ENCODE measurements at places on chromosomes 4 and X.

DNA sequence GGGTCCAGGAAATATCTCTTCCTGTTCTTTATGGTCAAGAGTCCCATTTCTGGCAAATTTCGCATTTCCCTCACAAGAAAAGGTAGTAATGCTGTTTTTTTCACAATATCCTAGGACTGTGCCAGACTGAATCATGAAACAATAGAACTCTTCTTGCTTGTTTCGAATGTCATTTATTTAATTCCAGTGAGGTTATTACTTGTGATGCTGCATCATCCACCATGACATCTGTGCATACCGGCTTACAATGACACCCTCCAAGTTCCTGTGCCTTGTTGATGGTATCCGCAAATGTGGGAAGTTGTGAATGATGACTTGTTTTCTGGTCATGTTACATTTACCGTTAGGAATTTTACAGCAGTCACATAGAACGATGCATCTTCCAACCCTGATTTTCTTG is 42.9 kb upstream of the SPRY1 start:
- DNase-seq = no peak

DNA sequence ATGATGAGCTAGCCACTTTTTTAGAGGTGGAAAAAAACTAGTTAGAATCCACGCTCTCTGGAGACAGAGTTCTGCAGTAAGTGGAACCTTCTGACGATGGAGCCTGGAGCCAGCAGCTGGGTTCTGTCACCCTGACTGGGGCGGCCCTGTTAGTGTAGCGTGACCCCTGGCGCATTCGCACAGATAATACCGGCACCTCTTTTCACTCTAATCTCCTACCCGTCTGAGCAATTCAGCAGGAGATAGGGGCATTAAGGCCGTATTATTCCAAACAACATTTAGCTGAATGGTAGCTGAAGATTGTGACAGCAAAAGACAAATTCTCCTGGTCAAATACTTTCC is 292.6 kb downstream of the FBXO8 start:
- DNase-seq = no peak

DNA sequence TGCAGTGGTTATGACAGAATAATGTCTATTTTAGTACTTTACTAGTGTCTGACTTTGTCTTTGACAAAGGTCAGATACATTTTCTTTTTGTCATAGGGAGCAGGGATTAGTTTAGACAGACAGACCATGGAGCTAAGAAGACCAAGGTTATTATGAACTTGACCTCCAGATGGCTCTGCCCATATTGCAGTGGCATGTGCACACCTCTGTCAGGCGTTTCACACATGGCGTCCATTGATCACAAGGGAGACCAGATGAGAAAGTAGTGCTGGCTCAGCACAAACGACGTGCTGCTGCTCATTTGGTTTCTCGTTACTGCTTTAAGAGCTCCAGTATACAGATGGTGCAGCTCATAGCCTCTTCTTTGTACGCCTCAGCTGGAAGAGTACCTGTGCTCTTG is 56.3 kb upstream of the HPSE start:
- no peak for DNase-seq

GRCh38 chrX:154399527-154400368 is 1.6 kb downstream of the RPL10 start:
- peak; percentile 17 for DNase-seq

DNA sequence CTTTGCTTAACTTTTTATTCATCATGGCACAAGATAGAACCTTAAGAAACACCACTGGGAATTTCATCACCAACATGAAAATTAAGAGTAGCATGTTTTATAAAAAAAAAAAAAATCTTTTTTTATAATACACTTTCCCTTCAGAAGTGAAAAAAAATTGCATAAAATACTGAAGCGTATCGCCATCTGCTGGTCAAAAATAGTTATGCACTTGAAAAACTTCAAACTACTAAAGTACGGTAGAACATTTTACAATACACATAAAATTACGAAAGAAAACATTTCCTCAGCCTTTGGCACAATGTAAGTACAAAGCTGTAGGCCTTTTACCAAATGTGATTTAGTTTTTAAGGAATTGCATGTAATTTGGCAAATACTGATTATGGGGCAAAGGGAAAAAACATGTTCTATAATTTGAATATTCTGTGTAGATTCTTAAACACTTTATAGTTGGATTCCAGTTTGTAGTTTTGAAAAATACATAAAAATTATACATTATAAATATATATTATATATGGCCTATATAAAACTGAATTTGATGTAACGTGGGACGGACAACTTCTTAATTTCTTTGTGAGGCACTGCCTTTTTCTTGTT is 26.5 kb downstream of the HCCS start:
- DNase-seq = peak; percentile 33
